ENCODE measurements at places on chromosomes 16 and 17. TPM values are rescaled to one million over a fixed set of nuclear protein-coding genes. Genes with fewer than 3 reads are reported as not detected.
A peak's percentile ranks its signal among the peaks of the same experiment; 100 is the strongest.

Gene TNS4
- total RNA-seq: 296 TPM

Gene TBC1D26
- total RNA-seq: 4.2 TPM

Gene KRT14
- total RNA-seq: 1,546 TPM

Gene TP53TG3B
- total RNA-seq: not detected

Gene PRDM7
- total RNA-seq: not detected

Gene CIAO2B
- total RNA-seq: 105 TPM

Gene RASL10B
- total RNA-seq: 9.1 TPM

Gene CHST4
- total RNA-seq: not detected

Gene WNT3
- total RNA-seq: 1.5 TPM

GRCh38 chr16:15517743-15518377 lies 83.5 kb downstream of the BMERB1 start:
- no peaks in the 10 kb centered on the region for H3K27me3 ChIP-seq
- no peak for DNase-seq
- peaks cover 32% of the 10 kb centered on the region for H3K4me1 ChIP-seq
- H3K36me3 ChIP-seq: no peaks in the 10 kb centered on the region

DNA sequence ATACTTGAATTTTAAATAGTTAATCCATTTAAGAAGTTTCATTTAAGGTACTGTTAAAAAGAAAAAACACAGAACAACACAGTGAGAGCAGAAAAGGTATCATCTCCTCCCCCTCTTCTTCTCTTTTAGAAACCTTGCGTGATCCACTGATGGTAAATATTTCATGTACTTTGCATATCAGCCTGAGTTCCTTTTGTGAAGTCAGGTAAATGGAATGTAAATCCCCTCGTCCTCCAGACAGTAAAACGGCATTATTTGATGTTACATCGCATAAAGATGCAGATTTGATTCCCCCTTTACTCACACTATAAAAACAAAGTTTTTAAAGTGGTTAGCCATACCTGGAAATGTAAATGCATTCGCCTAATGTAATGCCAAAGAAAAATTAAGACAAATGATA lies 234.4 kb downstream of the WWOX start:
- H3K27me3 ChIP-seq: no peaks in the 10 kb centered on the region
- H3K27ac ChIP-seq: no peak overlapping the region
- no peak overlapping the region for H3K4me3 ChIP-seq
- no peak for DNase-seq
- no peaks in the 10 kb centered on the region for H3K4me1 ChIP-seq
- no peaks in the 10 kb centered on the region for H3K36me3 ChIP-seq

GRCh38 chr17:55794725-55795482 lies 44.1 kb downstream of the PCTP start:
- H3K36me3 ChIP-seq: no peaks in the 10 kb centered on the region
- H3K4me3 ChIP-seq: no peak overlapping the region
- no peak overlapping the region for H3K27ac ChIP-seq
- H3K4me1 ChIP-seq: no peaks in the 10 kb centered on the region

GRCh38 chr17:60905709-60906108 lies 228.1 kb downstream of the BCAS3 start:
- H3K36me3 ChIP-seq: no peaks in the 10 kb centered on the region
- DNase-seq: no peak
- H3K4me3 ChIP-seq: no peak overlapping the region
- no peaks in the 10 kb centered on the region for H3K4me1 ChIP-seq
- no peak overlapping the region for H3K27ac ChIP-seq
- no peaks in the 10 kb centered on the region for H3K27me3 ChIP-seq

- peaks cover 63% of the 10 kb centered on the region for H3K4me1 ChIP-seq
- H3K27ac ChIP-seq: peak overlapping the region; percentile 92
- H3K4me3 ChIP-seq: peak overlapping the region; percentile 55
- H3K27me3 ChIP-seq: no peaks in the 10 kb centered on the region
Measured at GRCh38 chr17:50559674-50560184, 786 bp upstream of the CACNA1G start.

DNA sequence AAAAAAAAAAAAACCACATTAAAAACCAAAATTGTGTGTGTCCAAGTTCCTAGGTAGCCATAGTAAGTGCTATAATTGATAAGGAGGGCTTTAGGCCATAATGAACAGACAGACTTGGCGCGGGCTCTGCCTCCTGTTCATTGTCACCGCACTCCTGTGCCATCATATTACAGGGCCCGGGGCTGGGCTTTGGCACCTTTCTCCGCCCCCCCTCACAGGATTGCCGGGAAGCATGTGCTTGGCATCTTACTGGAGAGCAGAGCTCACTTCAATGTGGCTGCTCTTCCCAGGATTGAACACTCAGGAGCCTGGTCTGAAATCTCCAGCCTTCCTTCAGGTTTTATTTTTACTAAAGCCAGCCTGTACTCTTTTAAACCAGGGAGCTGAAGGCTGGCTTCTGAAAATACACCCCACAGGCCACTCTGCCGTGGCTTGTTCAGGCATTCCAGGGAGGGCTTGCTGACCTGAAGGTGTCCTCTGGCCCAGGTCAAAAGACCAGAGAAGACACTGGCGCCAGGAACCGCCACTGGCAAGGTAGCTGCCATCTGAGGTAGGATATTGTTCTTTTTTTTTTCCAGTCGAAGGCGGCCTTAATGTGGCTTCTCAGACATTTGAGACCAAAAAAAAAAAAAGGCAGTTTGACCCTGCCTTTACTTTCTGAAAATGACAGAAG lies 39.3 kb downstream of the DHRS7B start:
- no peaks in the 10 kb centered on the region for H3K27me3 ChIP-seq
- peaks cover 36% of the 10 kb centered on the region for H3K4me1 ChIP-seq
- DNase-seq: no peak
- peak overlapping the region; percentile 60 for H3K27ac ChIP-seq

GRCh38 chr17:42059815-42060214 lies 9.4 kb upstream of the C17orf113 start:
- no peaks in the 10 kb centered on the region for H3K27me3 ChIP-seq
- H3K36me3 ChIP-seq: no peaks in the 10 kb centered on the region
- no peak for DNase-seq
- H3K4me3 ChIP-seq: no peak overlapping the region
- no peak overlapping the region for H3K27ac ChIP-seq

DNA sequence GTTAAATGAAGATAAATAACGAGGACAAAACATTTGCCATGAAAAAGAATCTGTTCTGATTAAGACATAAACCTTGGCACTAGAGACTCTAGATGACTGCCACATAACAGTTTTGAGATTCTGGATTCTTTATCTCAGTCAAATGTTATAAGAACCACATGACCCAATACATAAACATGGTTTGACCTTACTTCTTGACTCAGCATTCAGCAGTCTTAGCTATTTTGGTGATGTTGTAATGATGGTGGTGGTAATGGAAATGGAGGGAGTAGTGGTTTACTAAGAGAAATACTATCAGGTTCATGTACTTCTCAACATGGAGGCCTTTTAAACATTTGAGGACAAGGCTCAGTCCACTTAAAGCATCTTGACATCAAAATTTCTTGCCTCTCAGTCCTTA lies 925.4 kb downstream of the CDH11 start:
- no peak for DNase-seq
- no peaks in the 10 kb centered on the region for H3K4me1 ChIP-seq
- H3K27ac ChIP-seq: no peak overlapping the region
- H3K36me3 ChIP-seq: no peaks in the 10 kb centered on the region
- no peaks in the 10 kb centered on the region for H3K27me3 ChIP-seq
- H3K4me3 ChIP-seq: no peak overlapping the region

- no peaks in the 10 kb centered on the region for H3K36me3 ChIP-seq
- no peak overlapping the region for H3K4me3 ChIP-seq
- no peaks in the 10 kb centered on the region for H3K27me3 ChIP-seq
Measured at GRCh38 chr16:28499854-28500253, 5.4 kb downstream of the APOBR start.
